Fibroblast of mammary gland (primary cell): ENCODE measurements at places on chromosomes 6 and 20.

GRCh38 chr6:17519120-17519519 is 81.0 kb upstream of the FAM8A1 start:
- DNase-seq = no peak

DNA sequence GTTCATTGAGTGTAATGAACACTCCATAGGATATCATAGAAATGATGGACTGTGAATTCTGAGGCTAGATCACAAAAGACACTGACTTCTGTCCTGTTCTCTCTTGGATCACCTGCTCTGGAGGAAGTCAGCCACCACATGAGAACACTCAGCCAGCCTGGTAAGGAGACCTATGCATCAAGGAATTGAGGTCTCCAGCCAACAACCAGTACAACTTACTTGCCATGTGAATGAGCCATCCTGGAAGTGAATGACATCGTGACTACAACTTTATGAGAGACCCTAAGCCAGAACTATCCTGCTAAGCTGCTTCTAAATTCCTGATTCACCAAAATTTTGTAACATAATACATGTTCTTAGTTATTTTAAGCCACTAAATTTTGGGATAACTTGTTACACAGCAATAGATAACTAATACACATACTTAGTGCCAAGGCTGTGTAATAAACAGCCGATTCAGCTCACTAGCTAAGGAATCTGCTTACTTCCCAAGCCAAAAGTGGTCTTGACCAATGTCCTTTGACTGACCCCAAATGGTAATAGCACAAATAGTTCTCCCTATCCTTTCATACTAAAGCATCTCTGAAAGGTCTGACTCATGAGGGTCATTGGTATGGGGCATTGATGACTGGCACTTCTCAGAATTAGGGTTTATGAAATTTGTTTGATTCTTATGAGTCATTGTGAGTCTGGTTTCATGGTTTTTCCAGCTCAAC is 6.9 kb upstream of the CTNNBL1 start:
- DNase-seq = peak; percentile 64

DNA sequence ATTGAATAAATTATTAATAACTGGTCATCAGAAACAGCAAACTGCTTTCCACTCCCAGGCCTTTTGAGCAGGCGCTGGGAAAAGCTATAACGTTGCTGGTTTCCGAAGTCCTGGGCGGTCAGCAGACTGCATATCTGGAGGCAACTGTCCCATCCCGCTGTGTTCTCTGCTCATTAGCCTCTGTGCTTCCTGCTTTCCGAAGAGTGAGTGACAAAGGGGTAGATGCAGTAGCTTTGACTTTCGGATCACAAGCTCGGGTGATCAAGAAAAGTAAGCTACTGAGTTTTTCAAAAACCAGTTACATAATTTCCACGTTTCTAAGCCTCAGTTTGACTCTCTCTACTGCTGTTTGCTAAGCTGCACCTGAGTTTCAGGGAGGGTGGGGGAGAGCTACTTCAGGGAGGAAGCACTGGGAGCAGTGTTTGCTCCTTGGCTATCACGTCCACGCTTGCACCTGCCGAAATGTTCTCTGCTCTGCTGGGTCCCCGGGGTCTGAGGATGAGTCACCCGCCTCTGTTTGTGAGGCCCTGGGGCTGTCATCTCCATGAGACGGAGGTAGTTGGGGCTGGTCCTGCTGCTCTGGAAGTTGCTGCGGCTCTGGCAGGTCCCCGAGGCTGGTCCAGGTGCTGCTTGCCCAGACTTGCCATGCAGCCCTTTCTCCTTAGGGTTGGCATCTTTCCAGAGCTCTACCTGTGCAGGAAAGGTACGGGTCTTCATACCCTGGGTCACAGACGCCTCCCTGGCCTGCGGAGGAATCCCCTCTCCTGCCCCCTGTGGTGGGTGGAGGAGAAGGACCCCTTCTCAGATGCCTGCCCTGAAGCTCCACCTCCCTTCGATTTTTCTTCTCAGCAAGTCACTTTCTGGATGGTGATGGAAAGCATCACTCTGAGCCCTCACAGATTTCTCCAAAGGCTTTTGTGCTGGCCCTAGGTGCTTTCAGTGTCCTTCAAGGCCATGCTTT is 220.0 kb downstream of the QKI start:
- DNase-seq = no peak

GRCh38 chr6:128784266-128784665 is 98.7 kb upstream of the LAMA2 start:
- DNase-seq = no peak

DNA sequence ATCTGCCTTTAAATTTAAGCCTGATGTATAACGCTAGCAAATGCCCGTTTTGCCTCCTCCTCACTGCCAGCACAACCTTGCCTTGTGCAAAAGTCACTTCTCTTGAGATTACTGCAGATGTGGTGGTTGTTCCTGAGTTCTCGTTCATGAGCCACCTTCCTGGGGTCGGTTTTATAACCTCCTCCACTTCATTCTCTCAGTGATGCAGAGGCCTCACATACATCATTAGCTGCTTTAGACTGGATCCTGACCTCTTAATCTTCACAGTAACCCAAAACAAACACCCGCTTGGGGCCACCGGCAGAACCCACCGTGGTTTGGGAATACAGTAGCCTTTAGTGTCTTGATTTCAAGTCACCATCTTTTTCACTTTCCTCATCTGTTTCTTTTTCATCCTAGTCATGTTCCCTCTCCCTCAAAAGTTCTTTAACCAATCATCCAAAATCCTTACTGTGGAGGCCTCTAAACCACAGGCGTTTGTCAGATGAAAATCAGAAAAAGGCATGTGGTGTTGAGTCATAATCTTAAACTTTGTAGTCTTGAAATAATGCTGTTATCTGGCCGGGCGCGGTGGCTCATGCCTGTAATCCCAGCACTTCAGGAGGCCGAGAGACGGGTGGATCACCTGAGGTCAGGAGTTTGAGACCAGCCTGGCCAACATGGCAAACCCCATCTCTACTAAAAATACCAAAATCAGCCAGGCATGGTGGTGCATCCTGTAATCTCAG is 430.3 kb upstream of the SOX4 start:
- peak; percentile 56 for DNase-seq

- DNase-seq = peak; percentile 41
Observed at GRCh38 chr6:133769463-133769862, 119.5 kb upstream of the TCF21 start.

DNA sequence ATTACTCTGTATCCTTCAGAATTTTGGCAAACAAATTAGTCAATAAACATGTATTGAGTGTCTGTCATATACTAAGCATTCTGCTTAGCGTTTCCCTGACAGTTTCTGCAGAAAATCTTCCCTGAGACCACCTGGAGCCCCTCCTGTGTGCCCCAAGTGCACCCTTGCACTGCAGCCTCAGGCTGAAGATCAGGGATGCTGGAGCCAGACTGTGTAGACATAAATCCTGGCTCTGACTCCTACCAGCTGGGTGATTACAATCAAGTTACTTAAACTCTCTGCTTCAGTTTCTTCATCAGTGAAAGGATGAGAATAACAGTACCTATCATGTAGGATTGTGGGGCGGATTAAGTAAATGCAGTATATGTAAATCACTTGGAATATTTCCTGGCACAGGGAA is 53.4 kb upstream of the VSTM2L start:
- DNase-seq = no peak

DNA sequence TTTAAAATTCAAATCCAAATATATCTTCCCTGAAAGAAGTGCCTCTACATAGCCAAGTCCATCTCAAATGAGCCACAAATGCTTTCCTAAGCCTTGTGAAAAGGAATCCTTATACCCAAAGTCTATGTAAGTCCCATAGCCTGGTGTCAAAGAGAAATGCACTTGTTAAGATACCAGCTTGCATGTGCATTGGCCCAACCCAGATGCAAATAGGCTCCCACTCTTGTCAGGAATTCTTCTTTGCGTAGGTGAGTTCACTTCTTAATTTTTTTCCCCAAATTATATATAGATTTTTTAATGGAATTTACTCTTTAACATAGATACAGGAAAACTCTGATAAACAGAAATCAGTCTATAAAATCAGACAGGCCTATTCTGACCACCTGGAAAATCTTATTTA is 105.6 kb downstream of the RALGAPA2 start:
- DNase-seq = no peak

- no peak for DNase-seq
Observed at GRCh38 chr20:2282181-2282580, 13.6 kb upstream of the TGM3 start.

DNA sequence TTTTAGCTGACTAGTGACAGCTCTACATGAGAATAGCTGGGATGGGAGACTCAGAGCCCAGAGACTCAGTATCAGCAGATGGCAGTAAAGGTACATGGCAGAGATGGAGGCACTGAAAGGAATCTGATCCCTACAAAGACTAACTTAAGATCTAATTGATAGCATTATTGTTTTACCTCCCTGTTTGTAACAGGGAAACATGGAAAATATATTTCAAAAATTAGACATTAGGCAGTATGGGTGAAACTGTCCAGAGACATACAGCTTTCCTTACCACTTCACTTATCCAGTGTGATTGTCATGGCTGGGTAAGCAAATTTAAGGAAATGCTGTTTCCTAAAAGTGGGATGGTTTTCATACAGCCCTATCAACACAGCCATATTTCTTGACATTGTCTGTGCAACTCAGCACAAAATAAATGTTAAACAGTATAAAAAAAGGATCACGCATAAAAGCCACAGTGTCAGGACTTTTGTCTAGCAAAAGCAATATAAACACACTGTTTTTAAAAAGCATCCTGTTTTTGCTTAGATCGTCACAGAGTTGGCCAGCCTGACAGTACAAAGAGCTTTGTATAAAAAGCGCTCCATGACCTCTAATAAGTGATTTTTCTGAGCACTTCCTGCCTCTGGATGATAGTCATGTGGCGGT is 376.9 kb downstream of the PHF3 start:
- DNase-seq = peak; percentile 63
